ENCODE measurements at places on chromosomes 1 and 21.

DNA sequence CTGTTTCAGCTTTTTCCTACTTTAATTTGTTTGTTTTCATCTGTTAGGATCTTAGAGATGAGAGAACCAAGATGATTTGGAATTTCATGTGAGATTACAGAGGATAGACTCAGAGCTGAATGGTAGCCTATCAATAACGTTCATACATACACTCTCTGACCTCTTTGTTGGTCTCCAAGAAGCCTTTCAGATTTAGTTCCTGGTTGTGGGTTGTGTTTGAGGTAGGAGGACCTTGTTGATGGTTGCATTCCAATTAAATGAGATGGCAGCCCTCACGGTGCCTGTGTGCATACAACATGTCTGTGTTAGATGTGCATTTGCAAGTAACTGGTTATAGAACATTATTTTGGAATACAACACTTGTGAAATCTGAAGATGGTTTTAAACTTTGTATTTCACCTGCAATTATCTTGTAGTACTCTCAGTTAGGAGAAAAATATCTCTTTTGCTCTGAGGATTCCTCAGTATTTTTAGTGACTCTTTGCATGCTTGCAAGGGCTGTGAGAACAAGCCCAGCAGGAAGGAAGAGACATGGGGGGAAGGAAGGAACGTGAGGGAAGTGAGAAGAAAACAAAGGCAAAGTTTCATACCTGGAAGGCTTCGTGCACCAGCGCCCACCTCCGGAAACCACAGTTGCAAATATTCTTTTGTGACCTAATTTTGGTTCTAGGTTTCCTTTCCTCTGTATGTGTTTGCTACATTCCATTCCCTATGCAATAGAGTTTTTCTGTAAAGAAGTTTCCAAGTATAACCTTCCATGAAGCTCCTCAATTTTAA, 291.8 kb downstream of the DISC1 start:
- no peak for DNase-seq

DNA sequence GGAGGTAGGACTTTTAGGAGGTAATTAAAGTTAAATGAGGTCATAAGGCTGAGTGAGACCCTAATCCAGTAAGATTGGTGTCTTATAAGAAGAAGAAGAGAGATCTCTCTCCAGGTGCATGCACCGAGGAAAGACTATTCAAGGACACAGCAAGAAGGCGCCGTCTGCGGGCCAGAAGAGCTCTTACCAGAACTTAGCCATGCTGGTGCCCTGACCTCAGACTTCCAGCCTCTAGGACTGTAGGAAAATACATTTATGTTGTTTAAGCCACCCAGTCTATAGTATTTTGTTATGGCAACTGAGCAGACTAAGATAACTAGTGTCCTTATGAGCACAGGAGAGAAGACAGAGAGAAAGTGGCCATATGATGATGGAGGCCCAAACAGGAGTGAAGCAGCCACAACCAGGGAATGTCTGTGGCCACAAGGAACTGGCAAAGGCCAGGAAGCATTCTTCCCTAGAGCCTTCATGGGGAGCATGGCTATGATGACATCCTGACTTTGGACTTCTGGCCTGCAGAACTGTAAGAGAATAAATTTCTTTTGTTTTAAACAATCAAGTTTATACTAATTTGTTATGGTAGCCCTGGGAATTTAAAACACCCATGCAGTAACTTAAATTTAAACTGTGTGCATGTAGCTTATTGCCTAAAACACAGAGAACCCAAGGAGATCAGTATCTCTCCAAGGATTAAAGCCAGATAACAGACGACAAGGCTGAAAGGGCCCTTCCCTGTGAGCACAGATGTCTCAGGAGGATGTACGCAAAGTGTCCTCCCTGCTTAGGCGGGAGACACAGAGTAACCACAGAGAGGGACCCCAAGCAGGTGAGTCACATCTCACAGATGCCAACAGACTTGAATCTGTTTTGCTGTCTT, 9.9 kb upstream of the CD58 start:
- DNase-seq = no peak

DNA sequence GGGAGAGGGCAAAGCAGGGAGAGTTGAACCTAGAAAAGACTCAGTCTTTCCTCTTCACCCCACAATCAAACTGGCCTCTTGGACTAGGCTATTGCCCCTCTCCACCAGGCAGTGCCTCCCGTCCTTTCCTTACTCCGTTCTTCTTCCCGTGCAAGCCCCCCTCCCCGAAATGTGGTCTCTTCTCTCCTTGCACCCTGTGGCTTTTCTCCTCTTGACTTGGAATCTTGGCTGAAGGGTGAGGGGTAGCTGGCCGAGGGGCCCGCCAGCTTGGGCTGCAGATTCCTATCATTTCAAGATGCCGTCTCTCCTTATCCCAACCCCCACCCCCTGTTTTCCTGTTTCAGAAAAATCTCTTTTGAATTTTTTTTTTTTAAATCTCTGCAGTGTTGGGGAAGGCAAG, 1.6 kb downstream of the WNT2B start:
- DNase-seq = no peak

DNA sequence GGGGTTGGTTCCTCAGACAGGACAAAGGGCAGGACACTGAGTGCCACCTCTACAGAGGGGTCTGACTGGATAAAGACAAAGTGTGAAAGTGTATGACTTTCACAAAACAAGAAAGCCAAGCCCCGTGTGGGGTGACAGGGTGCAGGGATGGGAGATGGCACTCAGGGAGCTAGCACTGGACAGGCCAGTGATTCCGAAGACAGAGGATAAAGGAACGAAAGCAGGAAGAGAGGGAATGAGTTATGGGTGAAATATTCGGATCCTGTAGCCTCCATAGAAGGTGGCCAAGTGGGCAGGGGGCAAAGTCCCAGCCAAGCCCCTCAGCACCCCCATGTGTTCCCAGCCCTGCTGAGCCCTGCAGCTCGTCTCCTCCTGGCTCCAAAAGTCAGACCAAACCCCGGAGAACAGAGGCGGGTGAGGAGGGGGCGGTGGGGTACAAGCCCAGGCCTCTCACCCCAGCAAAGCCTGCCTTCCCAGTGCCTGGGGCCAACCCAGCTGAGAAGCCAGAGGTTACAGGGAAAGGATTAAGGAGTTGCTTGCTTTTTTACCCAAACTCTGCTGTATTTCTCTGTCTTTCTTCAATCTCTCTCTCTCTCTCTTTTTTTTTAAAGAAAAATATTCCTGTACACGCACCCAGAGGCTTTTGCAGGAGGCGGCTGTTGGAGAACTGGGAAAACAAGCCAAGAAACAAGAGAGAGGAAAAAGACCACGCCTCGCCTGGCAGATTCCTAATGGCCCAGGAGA, 14.0 kb upstream of the WASF2 start:
- DNase-seq = peak; percentile 37
